Activated effector memory CD4-positive, alpha-beta T cell treated with anti-CD3 and anti-CD28 coated beads, Interleukin-2, amount 50 U/mL, for 16 hours (primary cell): ENCODE measurements at places on chromosomes 16 and 17.

- peak; percentile 74 for DNase-seq
Measured at GRCh38 chr17:8894673-8895578, 27.5 kb upstream of the PIK3R6 start.

GRCh38 chr16:24729951-24730815, 732 bp downstream of the TNRC6A start:
- peak; percentile 81 for DNase-seq

DNA sequence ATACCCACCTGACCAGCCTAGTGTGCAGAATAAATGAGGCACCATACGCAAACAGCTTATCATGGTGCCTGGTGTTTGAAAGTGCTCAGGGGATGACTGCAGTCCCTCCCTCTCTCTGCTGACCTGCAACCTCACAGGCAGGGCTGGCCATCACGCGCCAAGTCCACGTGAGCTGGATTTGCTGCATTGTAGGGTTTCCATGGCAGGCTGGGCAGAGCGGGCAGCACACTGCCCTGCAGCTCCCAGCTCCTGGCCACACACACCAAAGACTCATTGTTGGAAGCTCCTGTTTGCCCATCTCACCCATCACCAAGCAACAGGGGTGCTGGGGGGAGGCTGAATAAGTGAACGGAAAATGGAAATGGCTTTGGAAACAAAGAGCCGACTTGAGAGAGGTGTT, 81.8 kb downstream of the IRX3 start:
- no peak for DNase-seq

GRCh38 chr17:6108987-6109386, 38.8 kb downstream of the WSCD1 start:
- peak; percentile 17 for DNase-seq

- DNase-seq = peak; percentile 76
Measured at GRCh38 chr17:45018848-45019711, 32.4 kb downstream of the DCAKD start.

DNA sequence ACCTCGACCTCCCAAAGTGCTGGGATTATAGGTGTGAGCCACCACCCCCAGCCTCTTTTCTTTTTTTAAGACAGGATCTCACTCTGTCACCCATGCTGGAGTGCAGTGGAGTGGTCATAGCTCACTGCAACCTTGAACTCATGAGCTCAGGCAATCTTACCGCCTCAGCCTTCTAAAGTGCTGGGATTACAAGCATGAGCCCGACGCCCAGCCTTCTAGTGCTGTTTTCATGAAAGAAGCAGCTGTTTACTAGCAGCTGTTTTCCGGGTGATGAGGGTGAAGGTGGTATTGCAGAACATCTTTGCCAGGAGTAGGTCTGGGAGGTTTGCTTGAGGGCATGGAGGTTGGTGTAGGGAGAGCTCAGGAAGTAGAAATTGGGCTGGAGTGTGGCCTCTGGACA, 2.0 kb downstream of the ADCY7 start:
- peak; percentile 62 for DNase-seq

DNA sequence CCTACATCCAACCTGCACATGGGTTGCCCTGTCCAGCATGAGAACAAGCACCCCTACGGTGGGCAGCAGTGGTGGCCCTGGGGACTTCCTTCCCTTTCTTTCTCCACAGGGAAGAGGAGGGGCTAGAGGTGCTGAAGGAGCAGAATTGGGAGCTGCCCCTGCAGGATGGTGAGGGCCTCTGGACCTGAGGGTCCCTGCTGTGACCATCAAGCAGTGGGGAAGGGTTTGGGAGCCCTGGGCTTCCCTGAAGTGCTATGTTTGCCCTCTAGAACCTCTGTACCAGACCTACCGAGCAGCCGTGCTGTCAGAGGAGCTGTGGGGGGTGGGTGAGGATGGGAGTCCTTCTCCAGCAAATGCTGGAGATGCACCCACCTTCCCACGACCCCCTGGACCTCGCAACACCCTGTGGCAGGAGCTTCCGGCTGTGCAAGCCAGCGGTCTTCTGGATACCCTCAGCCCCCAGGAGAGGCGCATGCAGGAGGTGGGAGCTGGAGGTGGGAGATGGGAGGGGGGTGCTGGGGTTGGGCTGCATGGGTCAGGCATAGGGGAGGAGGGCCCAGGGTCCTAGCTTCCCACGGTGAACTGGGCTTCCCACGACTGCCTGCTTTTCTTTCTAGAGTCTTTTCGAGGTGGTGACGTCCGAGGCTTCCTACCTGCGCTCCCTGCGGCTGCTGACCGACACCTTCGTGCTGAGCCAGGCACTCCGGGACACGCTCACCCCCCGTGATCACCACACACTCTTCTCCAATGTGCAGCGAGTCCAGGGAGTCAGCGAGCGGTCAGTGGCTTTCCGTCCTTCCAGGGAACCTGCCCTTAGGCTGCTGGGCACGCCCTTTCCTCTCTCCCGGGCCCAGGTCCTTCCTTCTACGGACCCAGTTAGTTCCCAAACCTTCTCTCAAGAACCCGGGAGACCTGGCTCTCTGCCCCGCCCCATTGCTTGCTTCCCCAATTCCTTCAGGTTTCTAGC, 5.0 kb downstream of the ARHGEF15 start:
- no peak for DNase-seq

DNA sequence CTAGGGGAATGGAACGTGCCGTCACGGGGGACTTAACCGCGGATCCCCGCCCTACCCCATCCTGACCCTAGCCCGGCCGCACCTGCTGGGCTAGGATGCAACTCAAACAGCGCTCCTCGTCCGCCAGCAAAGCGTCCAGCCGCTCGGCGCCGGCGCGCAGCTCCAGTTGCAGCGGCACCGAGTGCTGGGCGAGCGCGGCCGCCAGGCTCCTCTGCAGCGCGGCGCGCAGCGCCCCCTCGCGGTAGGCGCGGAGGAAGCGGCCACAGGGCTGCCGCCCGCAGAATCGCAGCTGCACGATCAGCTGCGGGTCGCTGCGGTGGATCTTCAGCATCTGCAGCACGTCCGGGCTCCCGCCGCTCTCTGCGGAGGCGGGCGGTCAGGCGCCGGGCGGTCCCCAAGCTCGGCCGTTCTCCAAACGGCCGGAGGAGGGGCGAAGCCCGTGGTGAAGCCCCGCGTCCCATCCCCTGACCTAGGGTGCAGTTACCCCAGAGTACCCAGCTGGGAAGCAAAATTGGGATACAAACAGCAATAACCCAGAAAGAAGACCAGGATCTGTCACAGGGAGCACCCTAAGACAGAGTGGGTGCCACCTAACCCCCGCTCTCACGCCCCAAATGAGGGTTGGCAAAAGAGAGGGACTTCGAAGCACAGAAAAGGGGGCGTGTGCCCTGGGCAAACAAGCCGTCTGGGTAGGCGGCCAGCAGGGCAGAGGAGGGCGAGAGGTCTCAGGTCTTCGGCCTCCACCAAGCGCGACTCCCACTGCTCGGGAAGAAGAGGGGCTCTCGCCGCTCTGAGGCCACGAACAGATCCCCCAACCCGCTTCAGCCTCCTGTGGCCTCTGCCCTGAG, 4.2 kb downstream of the TRADD start:
- DNase-seq = peak; percentile 93

DNA sequence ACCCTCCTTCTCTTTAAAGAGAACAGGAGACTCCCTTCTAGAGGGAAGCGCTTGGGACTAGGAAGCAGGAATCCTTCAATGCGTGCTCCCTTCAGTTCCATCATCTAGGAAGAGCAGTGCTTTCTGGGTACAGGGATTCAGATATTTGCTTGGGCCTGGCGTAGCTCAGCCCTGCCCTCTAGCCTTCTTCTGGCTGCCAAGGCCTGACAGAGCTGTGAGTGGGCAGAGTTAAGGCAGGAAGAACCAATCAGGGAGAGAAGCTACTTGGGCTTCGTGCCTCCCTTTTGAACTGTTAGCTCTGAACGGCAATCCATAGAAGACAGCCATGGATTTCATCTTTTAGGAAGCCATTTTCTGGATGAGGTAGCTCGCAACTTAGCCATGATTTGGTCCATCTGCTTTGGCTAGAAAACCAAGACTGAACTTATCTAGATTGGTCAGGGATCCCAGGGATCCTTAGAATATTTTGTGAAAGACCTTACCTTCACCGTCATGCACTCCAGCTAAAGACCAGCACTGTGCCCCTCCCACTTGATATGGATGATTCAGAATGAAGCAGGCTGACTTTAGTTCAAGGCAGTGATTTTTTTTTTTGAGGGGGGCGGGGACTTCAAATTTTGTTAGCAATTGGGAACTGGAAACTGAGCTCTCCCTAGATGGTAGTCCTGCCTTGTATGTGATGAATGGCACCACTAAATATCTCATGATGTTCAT, 2.5 kb upstream of the CORO6 start:
- DNase-seq = peak; percentile 45

DNA sequence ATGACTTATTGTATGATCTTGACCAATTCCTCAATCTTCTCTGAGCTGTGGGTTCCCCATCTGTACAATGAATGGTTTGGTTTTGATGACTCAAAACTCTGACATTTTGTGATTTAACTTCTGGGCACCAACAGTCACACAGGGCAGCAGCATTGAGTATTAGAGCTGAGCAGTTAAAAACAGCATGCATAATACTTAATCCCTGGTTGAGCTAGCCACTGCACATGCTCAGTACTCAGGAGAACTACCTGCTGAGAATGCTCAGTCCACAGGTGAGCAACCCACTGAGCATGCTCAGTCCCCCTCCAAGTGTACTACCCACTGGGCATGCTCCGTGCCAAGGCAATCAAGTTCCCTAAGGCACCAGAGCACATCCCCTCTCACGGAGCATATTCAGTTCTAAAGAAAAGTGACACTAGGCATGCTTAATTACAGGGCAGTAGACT, 68.7 kb downstream of the AIPL1 start:
- DNase-seq = no peak

DNA sequence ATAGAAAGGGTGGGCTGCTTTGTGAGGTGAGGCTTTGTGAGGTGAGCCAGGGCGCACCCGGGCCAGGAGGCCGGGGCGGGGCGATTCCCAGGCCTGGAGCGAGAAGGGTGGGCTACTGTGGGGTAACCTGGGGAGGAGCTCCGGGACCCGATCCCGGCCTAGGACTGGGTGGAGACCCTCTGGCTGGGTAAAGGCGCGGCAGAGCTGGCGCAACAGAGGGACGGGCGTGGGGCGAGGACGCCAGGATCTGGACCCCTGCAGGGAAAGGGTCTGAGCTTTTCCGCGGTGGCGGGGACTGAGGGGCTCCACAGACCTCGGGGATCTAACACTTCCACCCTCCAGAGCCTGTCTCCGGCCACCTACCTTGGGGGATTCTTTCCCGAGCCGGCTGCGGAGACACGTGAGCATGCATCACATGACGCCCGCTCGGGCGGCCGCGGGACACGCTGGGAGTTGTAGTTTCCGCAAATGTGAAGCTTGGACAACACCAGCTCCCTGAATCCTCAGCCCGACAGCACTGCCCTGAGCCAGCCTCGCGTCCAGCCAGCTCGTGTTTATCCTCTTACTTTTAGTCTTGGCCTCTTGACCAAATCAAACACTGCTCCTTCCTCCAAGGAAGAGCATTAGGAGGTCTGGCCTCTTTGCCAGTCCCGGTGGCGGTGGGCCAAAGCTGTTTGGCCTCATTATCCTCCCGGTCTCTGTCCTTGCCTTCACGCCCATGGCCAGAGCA, at the start of gene SLC38A7:
SLC38A7 (minus strand) TSS at position 417 of the 730 bp plus-strand sequence. CDS start 4,644 bp downstream, outside the sequence.
- DNase-seq = peak; percentile 89

DNA sequence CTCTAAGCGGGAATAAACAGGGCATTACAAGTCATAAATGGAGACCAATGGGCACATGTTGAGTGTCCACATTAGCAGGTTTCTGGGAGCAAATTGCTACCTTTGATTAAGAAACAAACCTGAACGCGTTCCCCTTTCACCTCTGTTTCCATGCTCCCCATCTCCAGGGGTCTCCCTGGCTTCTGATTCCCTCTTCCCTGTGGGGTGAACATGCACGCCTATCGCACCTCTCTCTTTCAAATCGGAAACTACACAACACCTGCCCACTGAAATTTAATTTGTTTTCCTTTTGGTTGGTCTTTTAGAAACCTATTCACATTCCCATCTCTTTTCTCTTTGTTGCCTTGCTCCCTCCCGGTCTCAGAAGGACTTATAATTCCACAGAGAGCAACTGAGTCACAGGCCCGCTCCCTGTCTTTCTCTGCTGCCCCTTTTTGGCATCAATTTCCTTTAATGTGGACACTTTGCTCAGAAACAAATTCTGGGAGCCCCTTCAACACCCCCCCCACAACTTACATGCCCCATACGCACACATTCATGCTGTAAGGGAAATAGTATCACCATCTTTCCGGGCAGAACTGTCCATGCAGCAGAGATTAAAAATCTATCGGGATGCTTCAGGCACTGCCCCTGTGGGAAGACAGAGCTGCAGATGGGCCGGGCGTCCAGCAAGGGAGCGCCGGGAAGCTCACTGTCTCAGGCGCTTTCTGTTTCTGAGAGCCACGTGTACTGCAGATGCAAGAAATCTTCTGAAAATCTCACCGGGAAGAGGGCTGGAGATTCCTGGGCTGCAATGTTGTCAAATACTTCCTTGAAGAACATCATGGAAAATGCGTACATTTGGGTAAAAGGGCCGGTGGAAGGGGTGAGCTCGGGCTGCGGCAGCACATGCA, 7.2 kb upstream of the FOXF1 start:
- DNase-seq = no peak

- DNase-seq = no peak
Measured at GRCh38 chr17:33142705-33143299, 150.3 kb downstream of the ASIC2 start.

- no peak for DNase-seq
Measured at GRCh38 chr17:43010667-43011308, 4.2 kb downstream of the IFI35 start.

DNA sequence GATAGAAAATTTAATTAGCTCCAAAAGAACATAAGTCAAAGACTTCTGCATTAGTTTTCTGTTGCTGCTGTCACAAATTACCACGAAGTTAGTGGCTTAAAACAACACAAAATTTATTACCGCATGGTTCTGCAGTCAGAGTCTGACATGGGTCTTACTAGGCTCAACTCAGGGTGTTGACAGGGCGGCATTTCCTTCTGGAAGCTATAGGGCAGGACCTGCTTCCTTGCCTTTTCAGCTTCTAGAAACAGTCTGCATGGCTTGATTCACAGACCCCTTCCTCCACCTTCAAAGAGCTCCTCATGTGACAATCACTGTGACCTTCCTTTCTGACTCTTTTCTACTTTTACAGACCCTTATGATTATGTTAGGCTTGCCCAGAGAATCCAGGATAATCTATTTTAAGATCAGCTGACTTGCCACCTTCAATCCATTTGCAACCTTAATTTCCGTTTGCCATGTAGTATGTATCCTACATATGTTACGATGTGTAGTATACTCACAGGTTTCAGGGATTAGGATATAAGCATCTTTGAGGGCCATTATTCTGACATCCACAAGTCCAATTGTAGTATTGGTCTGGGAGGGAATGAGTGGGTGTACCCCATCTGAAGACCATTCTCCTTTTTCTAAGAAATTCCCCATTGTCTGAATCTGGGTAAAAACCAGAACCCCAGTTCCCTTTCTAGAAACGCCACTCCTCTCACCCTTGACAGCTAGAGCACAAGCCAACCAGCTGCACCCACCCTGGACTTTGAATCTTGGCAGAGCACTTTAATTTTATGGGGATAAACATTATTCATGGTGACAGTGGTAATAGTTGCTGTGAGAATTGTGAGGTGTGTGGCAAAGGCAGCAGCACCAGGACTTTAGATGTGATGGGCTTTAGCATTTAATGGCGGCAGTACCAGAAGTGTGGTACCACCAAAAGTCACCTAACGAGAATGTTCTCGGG, 265.5 kb downstream of the KCNJ2 start:
- no peak for DNase-seq
